ENCODE measurements at places on chromosomes 4 and X.

GRCh38 chr4:170109586-170110284, 20.0 kb upstream of the AADAT start:
- DNase-seq, result peak; percentile 64

DNA sequence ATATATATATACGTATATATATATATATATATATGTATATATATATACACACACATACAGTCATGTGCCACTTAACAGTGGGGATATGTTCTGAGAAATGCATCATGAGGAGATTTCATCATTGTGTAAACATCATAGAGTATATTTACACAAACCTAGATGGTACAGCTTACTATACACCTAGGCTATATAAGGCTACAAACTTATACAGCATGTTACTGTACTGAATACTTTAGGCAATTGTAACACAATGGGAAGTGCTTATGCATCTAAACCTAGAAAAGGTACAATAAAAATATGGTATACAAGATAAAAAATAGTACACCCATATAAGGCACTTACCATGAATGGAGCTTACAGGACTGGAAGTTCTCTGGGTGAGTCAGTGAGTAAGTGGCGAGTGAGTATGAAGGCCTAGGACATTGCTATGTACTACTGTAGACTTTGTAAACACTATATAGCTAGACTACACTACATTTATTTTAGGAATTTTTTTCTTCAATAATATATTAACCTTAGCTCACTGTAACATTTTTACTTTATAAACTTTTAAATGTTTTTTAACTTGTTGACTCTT, 13.2 kb upstream of the CCSER1 start:
- no peak for DNase-seq

DNA sequence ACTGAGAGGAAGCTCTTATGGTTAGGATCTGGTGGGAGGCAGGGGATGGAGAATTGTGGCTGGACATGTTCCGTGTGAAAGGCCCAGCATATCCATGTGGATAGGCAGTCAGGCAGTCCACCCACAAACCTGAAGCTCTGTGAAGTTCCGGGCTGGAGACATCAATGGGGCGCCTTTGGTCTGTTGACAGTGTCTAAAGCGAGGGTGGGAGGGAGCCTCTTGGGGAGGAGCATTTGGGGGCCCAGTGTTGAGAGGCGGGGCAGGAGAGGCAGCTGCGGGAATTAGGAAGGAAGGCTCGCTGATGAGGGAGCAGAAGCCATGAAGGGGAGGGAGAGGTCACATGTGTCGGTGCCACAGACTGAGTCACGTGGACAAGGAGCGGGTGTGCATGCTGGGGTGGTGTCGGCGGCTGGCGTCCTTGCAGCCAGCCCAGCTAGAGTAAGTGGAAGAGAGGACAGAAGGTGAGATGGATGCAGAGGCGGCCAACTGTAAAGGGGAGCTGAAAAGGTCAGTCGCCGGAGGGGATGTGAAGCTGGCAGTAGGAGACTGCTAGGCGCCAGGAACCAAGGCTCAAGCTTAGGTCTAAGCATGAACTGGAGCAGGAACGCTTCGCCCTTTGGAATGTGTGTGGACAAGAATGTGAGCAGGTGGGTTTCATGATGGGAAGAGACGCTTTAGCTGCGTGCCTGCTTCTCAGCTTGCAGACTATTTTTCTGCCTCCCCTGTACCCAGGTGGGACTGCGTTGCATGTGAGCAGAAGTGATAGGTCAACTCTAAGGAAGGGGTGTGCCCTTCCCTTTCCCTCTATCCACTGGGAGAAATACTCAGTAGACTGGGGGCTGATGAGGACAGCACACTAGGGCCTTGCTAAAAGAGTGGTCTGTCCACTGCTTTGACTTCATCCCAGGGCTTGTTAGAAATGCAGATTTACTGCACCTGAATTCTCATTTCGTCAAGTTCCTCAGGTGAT, 44.0 kb upstream of the TLR2 start:
- no peak for DNase-seq

GRCh38 chr4:152892974-152893373, 43.1 kb upstream of the FHDC1 start:
- no peak for DNase-seq

GRCh38 chr4:141132709-141133145, 542 bp downstream of the RNF150 start:
- DNase-seq, result peak; percentile 57

DNA sequence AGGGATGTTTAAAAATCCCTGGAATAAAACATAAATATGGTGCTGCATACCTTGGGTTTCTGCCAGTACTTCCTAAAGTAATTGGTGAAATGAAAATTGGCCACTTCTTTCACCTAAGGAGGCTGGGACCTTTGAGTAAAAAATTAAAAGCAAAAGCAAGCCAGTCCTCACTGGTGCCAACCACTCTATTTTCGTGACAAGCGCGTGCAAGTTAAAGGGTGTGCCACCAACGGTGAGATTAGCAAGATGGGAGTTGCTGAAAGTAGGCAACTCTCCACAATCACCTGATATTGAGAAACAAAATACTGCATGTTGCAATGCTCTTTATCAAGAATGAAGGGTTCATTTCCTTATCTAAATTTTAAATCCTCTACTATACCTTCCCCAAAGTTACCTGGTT, 19.7 kb upstream of the RTL9 start:
- DNase-seq, result no peak

GRCh38 chr4:81723019-81723884, 251.5 kb upstream of the RASGEF1B start:
- DNase-seq, result no peak

DNA sequence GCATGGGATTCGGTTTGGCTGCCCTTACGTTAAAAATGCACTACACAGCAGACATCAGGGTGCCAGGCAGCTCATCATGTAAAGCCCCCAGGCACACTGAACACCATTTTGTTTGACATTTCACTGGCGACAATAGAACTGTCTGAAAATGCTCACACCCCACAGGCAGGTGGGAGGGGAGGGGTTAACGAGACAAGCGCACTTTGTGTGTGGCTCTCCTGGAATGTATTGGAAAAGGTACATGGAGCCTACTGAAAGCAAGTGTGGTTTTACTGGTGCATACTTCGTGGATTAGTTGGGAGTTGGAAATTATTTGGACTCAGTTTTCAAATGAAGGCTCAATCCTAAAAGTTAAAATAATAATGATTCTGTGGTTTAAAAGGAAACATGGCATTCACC, 31.6 kb upstream of the PPARGC1A start:
- DNase-seq, result no peak

- no peak for DNase-seq
Measured at GRCh38 chrX:9055354-9055753, 21.4 kb upstream of the FAM9B start.

DNA sequence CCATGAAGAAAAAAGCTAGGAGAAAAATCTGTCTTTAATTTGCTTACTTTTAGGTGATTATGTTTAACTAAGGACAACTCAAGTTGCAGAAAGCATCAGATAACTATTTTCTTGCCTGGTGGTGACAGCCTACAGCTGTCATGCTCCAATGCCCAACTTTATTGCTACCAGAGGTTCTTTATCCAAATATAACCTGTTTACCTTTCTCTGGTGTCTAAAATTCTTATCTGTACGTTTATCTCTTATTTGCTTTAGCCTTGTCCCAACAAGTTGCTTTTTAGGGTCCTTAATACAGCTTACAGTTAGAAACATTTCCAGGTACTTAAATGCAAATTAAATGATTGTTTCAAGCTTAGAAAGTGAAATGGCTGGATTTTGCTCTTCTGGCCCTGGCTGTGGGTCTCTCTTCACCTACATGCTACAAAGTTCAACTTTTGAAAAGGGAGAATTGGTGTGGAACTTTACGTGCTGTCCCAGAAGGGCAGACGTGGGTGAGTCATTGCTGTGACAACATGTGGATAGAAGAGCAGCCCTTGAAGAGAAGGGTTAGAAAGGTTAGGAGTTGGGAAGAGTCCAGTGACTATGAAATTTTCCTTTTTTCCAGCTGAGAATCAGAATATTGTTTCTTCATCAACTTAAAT, 60.7 kb downstream of the HPGD start:
- DNase-seq, result no peak

Data from AG08395 (cell line).